Stimulated activated CD4-positive, alpha-beta T cell treated with anti-CD3 and anti-CD28 coated beads, Interleukin-2, amount 100 ng/mL, for 48 hours (primary cell): ENCODE measurements at places on chromosomes 12 and 14.

DNA sequence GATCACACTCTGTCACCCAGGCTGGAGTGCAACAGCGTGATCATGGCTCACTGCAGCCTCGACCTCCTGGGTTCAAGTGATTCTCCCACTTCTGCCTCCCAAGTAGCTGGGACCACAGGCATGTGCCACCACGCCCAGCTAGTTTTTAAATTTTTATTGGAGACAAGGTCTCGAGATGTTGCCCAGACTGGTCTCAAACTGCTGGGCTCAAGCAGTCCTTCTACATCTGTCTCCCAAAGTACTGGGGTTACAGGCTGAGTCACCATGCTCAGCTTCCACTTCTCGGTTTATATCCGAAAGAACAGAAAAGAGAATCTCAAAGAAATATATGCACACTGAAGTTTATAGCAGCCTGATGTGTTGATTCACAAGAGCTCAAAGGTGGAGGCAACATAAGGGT is 107.5 kb downstream of the SCARB1 start:
- no peak for DNase-seq

GRCh38 chr12:25074954-25075353 is 120.0 kb downstream of the DNAI7 start:
- no peak for DNase-seq

DNA sequence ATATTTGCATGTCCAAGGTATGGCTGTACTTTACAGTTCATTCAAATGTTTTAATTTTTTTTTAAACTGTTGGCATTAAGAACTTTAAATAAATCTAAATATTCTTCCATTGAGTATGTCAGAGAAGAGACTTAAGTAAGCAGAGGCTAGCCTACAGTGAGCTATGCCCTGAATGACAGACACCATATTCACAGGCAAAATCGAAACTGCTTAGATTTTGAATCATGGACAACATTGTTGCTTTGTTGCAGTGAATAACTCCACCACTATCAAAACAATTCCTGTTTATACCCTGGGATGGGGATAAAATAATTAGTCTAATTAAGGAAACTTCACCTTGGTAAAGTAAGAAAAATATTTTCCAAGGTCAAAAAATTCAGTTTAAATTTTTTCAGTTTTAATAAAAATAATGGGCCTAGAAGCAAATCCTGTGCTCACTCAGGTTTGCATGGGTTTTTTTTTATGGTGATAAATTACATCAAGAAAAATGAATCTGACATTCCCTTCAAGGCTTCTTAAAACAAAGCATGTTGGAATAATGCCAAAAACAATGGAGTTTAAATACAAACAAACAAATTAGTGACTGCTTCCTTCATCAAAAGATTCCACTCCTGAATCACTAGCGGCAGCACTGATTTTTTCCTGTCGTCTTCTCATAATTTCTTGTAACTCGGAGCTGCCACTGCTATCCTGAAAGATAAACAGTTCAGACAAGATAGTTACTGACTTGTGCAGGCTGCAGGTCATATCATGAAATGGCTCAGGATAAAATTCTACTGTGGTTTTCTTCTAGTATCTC is 168.2 kb downstream of the EPS8 start:
- DNase-seq, result no peak

- DNase-seq, result no peak
Measured at GRCh38 chr14:65282896-65283253, 129.7 kb upstream of the FUT8 start.

DNA sequence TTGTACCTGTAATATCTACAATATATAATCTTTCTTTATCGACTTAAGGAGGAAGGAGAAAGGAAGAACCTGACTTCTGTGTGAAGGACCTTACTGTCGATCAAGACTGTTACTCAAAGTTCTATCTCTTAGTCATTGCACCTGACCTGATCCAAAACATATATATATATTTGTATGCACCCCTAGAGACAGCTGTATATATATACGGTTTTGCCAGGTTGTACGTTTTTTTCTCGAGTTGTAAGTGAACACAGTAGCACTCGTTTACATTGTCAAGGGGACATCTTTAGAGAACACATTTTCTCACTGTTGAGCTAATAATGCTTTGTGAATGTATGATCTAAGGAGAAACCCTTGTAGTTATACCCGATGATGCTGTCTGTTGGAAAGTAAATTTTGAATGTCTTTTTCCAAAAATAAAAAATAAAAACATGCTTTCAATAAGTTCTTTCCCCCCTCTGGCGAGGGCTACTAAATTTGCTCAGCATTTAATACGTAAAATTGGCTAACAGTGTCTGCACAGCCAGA is 536 bp upstream of the SLC35E3 start:
- DNase-seq, result no peak

- DNase-seq, result no peak
Measured at GRCh38 chr12:129704232-129704830, 199.5 kb downstream of the TMEM132D start.

DNA sequence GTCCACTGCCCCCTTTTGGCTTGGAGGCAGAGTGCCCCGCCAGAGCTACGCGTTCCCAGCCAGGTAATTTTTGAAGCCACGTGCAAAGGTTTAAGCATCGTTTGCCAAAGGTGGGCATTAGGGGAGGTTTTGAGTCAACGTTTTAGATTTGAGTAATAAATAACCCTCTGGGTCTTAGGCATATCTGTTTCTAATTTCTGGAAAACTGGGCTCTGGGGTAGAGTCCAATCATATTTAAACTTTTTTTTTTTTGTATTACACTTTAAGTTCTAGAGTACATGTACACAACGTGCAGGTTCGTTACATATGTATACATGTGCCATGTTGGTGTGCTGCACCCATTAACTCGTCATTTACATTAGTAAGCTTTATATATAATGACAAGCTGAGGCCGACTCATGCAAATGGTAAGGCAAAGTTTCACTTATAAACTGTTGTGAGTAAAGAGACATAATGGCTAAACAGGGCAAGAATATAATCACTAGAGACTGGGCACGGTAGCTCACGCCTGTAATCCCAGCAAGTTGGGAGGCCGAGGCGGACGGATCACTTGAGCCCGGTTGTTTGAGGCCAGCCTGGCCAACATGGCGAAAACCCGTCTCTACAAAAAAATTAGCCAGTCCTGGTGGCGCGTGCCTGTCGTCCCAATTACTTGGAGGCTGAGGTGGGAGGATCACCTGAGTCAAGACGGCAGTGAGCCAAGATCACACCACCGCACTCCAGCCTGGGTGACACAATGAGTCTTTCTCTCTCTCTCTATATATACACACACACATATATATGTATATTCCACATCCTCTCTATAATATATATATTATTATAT is 491 bp upstream of the NR2C1 start:
- DNase-seq, result no peak
